ENCODE measurements at places on chromosomes 6 and 20.

- no peak for DNase-seq
- no peak overlapping the region for H3K27ac ChIP-seq
- no peak overlapping the region for H3K4me3 ChIP-seq
- H3K36me3 ChIP-seq: no peaks in the 10 kb centered on the region
Measured at GRCh38 chr6:40917603-40918002, 121.4 kb downstream of the UNC5CL start.

DNA sequence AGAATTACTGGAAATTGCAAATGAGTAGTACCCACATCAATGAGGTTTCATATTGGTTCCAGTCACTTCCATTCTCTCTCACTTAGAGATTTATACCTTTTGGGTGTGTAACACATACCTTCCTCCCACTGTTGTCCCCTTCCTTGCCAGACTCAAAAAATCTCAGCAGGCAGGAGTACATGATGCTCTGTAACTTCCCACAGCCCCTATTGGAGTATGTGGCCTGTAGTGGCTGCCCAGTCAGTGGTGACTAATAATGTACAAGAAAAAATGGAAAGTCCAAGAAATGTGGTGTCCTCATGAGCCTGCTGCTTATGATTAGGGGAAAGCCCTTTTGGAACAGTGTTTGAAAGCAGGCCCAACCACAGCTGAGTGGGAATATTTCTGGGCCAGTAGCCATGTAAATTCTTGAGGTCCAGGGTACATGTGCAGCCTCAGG, 312.0 kb downstream of the ZFAND3 start:
- H3K4me3 ChIP-seq: no peak overlapping the region
- H3K27ac ChIP-seq: no peak overlapping the region
- H3K36me3 ChIP-seq: peaks cover 5% of the 10 kb centered on the region

DNA sequence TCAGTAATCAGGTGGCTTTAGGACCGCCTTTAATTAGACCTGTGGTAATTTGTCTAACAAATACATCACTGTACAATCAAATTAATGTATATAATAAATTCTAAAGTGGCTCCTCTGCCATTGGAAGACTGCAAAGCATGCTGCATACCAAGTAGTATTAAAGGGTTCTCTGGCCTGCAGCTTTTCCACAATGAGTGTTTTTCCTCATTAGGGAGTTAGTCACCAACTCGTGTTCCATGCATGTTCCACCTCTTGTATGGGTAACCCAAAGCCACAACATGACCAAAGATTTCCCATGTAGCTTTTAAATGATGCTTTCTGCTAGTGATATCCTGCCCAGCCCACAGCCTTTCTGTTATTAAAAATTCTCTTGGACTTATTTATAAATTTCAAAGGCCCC, 218.7 kb downstream of the FUT9 start:
- no peaks in the 10 kb centered on the region for H3K36me3 ChIP-seq
- no peak overlapping the region for H3K4me3 ChIP-seq
- no peaks in the 10 kb centered on the region for H3K4me1 ChIP-seq
- H3K27me3 ChIP-seq: no peaks in the 10 kb centered on the region

DNA sequence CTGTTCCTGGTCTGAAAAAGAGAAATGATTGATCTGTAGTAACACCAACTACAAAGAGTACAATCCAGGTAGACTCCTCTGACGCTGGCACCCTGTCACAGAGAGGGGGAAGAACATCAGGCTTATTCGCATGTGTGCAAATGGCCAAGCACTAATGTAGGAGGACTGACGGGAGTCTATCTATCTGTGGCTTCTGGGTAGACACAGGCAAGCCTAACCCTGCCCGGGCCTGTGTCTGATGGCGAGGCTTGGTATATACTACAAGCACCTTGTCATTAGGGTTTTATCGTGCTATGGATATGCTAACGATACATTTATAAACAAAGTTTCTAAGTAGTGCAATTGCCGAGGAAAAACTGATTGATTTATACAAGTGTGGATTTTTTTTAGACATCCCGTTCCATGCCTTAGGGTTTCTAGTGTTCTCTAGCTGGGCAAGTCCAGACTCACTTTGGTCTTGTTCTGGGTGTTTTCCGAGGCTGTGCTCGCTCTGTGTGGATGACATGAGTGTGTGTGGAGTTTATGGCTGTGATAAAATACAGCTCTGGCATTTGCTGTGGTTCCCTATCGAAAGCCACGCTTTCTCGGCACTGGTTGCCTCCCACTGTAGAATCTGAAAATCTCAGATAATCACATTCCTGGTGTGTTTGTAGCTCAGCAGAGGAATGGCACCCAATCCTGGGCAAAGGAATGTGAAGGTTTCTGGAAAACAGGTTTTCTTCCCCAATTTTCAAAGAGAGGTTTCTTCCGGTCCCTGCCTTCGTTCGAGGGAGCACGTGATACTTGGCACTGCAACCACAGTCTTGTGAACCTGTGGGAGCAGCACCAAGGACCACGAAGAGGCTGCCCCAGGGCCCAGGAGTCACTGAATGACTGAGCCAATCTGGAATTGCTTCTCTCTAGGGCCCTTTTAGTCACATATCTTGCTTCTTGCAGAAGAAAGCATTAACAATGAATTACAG, 67.5 kb upstream of the EDN1 start:
- no peaks in the 10 kb centered on the region for H3K36me3 ChIP-seq
- peaks cover 9% of the 10 kb centered on the region for H3K27me3 ChIP-seq
- DNase-seq: no peak
- no peaks in the 10 kb centered on the region for H3K4me1 ChIP-seq

GRCh38 chr6:3085074-3085473, 16.8 kb downstream of the RIPK1 start:
- H3K27me3 ChIP-seq: no peaks in the 10 kb centered on the region
- no peak for DNase-seq
- no peak overlapping the region for H3K4me3 ChIP-seq
- peaks cover 9% of the 10 kb centered on the region for H3K36me3 ChIP-seq
- no peaks in the 10 kb centered on the region for H3K4me1 ChIP-seq

- H3K27me3 ChIP-seq: no peaks in the 10 kb centered on the region
- H3K36me3 ChIP-seq: no peaks in the 10 kb centered on the region
- H3K27ac ChIP-seq: no peak overlapping the region
- no peaks in the 10 kb centered on the region for H3K4me1 ChIP-seq
- DNase-seq: no peak
Measured at GRCh38 chr6:7939864-7940228, 29.3 kb upstream of the TXNDC5 start.

- H3K4me3 ChIP-seq: no peak overlapping the region
- H3K4me1 ChIP-seq: no peaks in the 10 kb centered on the region
- no peak for DNase-seq
- no peaks in the 10 kb centered on the region for H3K36me3 ChIP-seq
- H3K27ac ChIP-seq: no peak overlapping the region
- no peaks in the 10 kb centered on the region for H3K27me3 ChIP-seq
Measured at GRCh38 chr6:55282115-55282514, 45.2 kb upstream of the GFRAL start.

DNA sequence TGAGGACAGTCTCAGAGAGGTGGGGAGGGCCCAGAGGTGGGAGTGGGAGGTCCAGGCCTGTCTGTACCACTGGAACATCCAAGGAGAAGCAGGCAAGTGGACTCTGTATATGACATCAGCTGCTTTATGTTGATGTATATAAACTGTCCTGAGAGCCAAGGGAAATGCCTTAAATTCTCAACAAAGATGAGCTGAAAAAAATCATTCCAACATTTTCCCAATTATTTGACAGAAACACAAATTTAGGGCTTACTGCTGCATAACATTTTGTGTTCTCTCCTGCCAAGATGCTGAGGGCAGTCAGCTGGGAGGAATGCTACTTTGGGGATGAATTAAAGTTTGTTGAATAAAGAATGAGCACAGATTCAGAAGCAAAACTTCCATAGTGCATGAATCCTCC, 52.8 kb downstream of the FOXC1 start:
- H3K27me3 ChIP-seq: no peaks in the 10 kb centered on the region
- DNase-seq: no peak
- no peak overlapping the region for H3K27ac ChIP-seq
- no peaks in the 10 kb centered on the region for H3K4me1 ChIP-seq

GRCh38 chr6:55775029-55775318, 100.4 kb downstream of the BMP5 start:
- no peaks in the 10 kb centered on the region for H3K27me3 ChIP-seq
- no peak overlapping the region for H3K27ac ChIP-seq
- no peak overlapping the region for H3K4me3 ChIP-seq
- H3K4me1 ChIP-seq: no peaks in the 10 kb centered on the region

- DNase-seq: no peak
Measured at GRCh38 chr6:77038807-77039206, 424.5 kb downstream of the HTR1B start.

GRCh38 chr6:45702849-45703739, 312.6 kb downstream of the CLIC5 start:
- no peaks in the 10 kb centered on the region for H3K27me3 ChIP-seq
- no peaks in the 10 kb centered on the region for H3K36me3 ChIP-seq
- H3K4me3 ChIP-seq: no peak overlapping the region
- H3K27ac ChIP-seq: no peak overlapping the region
- peaks cover 14% of the 10 kb centered on the region for H3K4me1 ChIP-seq

DNA sequence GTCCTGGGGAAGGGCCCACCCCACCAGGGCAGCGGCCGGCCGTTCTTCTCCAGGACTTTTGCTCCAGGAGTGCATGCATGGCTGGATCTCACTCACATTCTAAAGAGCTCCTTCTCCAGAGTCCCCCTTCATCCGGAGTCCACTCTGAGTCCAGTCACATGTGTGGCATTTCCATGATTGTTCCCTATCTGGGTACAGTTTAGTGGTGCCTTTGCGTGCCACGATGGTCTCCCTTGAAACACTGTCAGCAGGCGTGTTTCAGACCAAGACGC, 20.9 kb downstream of the OSBPL2 start:
- DNase-seq: no peak
- H3K27me3 ChIP-seq: no peaks in the 10 kb centered on the region
- no peaks in the 10 kb centered on the region for H3K4me1 ChIP-seq

GRCh38 chr20:19397666-19398065, 185.2 kb downstream of the SLC24A3 start:
- H3K4me1 ChIP-seq: no peaks in the 10 kb centered on the region
- no peak for DNase-seq
- H3K27me3 ChIP-seq: no peaks in the 10 kb centered on the region

GRCh38 chr20:12733811-12734210, 275.0 kb upstream of the SPTLC3 start:
- H3K27ac ChIP-seq: no peak overlapping the region
- no peaks in the 10 kb centered on the region for H3K4me1 ChIP-seq
- H3K4me3 ChIP-seq: no peak overlapping the region
- H3K36me3 ChIP-seq: no peaks in the 10 kb centered on the region

- no peak overlapping the region for H3K4me3 ChIP-seq
- no peak overlapping the region for H3K27ac ChIP-seq
- no peaks in the 10 kb centered on the region for H3K36me3 ChIP-seq
- peaks cover 3% of the 10 kb centered on the region for H3K27me3 ChIP-seq
- no peaks in the 10 kb centered on the region for H3K4me1 ChIP-seq
- no peak for DNase-seq
Measured at GRCh38 chr6:71410681-71411080, 122.1 kb downstream of the OGFRL1 start.

- no peaks in the 10 kb centered on the region for H3K4me1 ChIP-seq
- no peak for DNase-seq
- H3K27me3 ChIP-seq: no peaks in the 10 kb centered on the region
- H3K4me3 ChIP-seq: no peak overlapping the region
- no peaks in the 10 kb centered on the region for H3K36me3 ChIP-seq
Measured at GRCh38 chr6:69349771-69350170, 447.0 kb downstream of the LMBRD1 start.

DNA sequence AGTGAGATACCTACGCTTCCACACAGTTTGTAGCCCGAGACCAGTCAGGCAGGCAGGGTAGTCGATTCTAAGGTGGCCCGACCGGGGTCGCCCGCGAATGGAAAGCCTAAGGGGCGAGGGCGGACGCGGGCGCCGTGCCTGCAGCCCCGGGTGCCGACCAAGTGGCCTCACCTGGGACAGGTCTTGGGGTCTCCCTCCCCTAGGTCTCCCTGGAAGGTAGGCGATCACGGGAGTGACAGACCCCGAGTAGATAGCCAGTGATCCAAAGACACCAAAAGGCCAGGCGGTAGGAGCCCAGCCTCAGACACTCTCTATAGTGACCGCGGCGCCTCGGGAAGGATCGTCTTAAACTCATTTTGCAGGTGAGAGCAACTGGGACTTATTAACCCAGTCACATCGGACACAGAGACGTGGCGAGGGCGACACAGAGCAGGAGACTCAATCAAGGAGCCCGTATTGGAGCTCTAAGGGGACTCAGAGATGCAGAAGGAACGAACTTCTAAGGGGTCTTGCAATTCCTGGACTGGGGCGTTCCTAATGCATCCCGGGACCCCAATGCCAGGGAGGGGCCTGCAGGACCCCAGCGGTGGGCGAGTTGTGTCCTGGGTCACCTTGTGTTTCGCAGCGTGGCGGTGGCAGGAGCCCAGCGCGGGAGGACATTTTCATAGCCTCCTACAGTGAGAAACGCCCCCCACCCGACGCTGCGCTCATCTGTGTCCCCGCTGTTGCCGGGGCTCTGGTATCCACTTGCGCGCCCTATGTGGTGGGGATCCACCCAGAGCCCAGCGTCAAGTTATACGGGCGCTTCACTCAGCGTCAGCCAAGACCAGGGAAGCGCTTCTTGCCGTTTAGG, 2.1 kb upstream of the VSX1 start:
- no peak overlapping the region for H3K4me3 ChIP-seq
- H3K27ac ChIP-seq: no peak overlapping the region
- peaks cover 5% of the 10 kb centered on the region for H3K27me3 ChIP-seq
- no peak for DNase-seq
- no peaks in the 10 kb centered on the region for H3K36me3 ChIP-seq
- H3K4me1 ChIP-seq: peaks cover 4% of the 10 kb centered on the region

DNA sequence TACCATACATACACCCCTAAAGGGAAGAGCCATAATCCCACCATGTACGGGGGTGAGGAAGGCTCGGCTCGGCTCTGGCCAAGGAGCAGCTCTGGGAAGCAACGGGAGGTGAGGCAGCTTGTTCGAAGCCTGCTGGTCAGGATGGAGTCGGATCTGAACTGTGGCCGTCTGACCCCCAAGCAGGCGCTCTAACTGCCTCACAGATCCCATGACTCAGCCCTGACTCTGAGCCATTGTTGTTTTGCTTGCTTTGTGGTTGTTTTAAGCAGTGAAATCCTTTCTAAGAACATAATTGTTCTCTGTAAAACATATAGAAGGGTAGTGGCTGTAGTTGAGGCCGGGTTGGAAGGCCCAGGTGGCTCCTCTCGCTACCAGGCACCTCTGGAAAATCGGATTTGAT, 10.9 kb downstream of the C6orf132 start:
- no peak overlapping the region for H3K27ac ChIP-seq
- DNase-seq: no peak
- H3K4me3 ChIP-seq: no peak overlapping the region
- no peaks in the 10 kb centered on the region for H3K36me3 ChIP-seq
- H3K27me3 ChIP-seq: no peaks in the 10 kb centered on the region

DNA sequence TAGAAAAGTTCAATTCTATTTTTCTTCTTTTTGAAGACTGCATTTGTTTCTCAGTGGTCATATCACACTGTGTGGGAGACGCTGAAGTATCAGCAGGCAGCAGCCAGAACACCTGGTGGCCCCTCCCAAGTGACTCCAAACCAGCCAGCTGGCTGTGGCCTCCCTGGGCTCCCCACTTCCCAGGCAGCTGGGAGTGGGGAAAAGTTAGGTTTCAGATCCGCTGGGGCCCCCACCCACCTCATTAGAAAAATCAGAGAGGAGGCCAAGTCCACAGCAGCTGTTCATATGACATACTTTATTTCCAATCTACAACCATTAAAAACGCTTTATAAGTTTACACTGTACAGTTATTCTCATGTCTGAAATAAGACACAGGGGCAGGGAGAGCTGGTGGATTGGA, 3.6 kb upstream of the DSN1 start:
- peaks cover 21% of the 10 kb centered on the region for H3K4me1 ChIP-seq
- no peak overlapping the region for H3K4me3 ChIP-seq
- H3K27ac ChIP-seq: no peak overlapping the region
- H3K27me3 ChIP-seq: no peaks in the 10 kb centered on the region
- no peaks in the 10 kb centered on the region for H3K36me3 ChIP-seq
- no peak for DNase-seq
